ENCODE measurements at places on chromosomes 2 and 18. TPM values are rescaled to one million over a fixed set of nuclear protein-coding genes. Genes with fewer than 3 reads are reported as not detected.

- no peak for DNase-seq
Measured at GRCh38 chr2:71947809-71948208, 199.9 kb downstream of the CYP26B1 start.

DNA sequence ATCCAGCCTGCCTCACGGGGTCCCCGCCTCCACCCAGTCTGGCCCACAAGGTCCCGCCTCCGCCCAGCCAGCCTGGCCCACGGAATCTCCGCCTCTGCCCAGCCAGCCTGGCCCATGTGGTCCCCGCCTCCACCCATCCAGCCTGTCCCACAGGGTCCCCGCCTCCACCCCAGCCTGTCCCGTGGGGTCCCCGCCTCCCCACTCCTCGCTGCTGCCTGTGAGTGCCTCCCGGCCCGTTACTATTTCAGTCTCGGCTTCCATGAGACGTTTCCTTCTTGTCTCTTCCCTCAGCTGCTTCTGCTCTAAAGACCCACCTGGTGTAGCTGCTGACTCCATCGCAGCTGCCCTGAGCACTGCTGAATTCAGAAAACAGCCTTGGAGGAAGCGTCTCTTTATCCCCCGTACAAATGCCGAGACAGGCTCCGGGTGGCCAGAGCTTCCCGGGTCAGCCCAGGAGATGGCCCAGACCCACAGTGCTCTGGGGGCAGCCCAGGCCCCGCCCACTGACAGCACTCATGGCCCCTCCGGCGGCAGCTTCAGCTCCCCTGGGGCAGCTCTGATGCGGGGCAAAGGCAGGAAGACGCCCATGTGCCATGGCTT, 69.8 kb downstream of the NFATC1 start:
- no peak for DNase-seq

DNA sequence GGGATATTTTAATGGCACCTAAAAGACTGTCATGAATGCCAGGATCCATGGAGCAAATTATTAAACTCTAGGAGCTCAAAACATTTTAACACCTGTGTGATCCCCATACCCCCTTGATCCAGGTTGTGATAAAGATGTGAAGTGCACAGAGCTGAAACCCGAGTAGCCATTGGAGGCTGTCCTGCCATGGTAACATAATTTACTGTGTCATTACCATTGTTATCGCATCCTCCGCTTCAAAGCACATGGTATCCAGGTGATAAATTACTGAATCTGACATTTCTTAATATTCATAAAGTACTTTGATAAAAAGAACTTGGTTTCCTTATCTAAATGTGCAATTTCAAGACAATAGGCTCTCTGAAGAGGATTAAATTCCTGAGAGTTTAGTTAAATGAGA, 109.3 kb downstream of the CHST9 start:
- DNase-seq = no peak

The AQP12A gene
- total RNA-seq = 0.97 TPM

Measured in type B pancreatic cell (in vitro differentiated cells).